ENCODE measurements at places on chromosomes 16 and 17.

GRCh38 chr17:34154961-34155730, 99.9 kb upstream of the CCL2 start:
- DNase-seq: no peak

DNA sequence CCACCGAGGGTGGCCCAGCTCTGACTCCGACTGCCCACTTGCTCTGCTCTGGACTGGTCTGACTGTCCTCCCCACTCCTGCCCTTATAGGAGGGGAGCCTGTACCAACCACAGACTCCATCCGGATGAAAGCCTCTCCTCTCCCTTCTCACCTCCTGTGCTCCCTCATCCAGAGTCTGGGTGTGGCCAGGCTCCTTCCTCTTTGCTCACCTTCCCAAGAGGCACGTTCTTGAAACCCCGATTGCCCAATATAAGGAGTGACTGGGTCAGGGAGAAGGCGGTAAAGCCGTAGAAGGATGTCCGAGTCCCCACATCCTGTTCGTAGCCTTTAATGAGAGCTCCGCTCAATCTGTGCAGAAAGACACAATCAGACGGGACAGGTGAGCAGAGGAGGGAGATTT, 17.1 kb downstream of the ST6GALNAC1 start:
- DNase-seq: no peak

DNA sequence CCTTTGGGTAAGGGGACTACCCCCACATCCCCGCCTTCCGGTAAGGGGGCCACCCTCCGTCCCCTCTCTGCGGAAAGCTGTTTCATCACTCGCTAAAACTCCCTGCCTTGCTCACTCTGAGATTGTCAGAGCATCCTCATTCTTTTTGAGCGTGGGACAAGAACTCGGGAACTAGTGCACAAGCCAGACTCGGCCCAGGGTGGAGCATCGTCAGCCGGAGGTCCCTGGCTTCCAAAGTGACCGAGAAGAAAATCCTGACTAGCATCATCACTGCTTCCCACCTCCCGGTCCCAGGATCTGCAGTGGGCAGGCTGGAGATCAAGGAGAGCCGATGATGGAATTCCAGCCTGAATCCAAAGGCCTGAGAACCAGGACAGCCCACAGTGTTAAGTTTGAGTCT, 380.3 kb downstream of the SEC14L1 start:
- no peak for DNase-seq

DNA sequence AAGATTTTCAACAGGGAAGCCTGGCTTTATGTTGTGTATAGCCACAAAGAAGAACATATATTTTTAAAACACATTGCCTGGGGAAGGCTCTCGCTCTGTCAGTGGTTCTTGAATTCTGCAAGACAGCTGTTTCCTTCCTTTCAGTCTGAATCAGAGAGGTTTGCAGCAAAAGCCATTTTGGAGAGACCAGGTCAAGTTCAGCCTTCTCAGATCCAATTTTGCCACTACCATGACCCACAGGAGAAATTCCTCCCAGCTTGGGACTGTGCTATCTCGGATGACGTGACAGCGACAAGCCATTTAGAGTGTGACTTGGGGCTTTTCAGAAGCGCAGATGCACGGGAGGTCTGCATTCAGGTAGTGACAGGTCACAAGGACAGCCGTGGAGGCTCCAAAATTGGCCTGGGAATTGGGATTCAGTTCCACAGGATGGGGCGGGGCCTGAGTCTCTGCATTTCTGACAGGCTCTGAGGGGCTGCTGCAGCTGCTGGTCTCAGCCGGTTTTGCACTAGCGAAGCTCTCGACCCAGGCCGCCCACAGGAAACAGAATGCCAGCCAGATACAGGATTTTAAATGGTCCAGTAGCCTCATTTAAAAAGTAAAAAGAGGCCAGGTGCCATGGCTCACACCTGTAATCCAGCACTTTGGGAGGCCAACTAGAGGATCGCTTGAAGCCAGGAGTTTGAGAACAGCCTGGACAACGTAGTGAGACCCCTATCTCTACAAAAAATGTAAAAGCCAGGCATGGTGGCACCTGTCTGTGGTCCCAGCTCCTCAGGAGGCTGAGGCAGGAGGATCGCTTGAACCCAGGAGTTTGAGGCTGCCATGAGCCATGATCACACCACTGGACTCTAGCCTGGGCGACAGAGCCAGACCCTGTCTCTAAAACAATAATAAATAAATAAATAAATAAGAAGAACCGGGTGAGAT, 196.6 kb upstream of the CIBAR2 start:
- DNase-seq: no peak

- DNase-seq: no peak
Observed at GRCh38 chr16:29994600-29995323, 655 bp downstream of the HIRIP3 start.

DNA sequence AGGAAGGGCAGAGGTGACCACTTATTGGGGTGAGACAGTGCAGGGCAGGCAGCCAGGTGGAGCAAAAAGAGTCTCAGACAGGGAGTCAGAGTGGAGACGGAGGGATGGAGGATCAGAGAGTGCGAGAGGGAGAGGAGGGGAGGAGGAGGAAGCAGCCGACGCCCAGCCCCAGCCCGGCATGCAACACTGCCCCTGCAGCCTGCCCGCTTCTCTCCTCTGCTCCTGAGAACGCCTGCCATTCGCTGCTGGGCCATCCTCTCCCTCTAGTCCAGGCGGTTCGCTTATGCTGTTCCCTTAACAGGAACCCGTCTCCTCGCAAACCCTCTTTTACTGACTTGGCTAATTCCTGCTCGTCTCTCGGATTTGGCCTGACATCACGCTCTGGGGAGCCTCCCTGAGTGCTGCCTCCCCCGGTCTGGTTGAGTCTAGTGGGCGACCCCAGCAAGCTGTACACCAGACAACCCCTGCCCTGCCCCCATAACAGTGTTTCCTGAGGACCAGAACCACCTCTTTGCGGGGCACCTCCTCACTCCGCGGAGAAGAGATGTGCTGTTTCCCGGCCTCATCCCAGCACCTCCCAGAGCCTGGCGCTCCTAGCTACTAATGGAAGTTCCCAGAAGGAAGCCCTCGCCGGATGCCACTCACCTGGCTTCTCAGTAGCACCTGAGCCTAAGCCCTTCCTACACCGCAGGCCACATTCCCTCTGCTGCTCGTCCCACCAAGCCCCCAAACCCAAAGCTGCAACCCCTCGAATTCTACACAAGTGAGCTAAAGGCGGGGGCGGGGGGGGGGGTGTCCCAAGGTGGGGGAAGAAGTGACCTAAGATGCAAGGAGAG, 61.2 kb upstream of the CCL1 start:
- no peak for DNase-seq

DNA sequence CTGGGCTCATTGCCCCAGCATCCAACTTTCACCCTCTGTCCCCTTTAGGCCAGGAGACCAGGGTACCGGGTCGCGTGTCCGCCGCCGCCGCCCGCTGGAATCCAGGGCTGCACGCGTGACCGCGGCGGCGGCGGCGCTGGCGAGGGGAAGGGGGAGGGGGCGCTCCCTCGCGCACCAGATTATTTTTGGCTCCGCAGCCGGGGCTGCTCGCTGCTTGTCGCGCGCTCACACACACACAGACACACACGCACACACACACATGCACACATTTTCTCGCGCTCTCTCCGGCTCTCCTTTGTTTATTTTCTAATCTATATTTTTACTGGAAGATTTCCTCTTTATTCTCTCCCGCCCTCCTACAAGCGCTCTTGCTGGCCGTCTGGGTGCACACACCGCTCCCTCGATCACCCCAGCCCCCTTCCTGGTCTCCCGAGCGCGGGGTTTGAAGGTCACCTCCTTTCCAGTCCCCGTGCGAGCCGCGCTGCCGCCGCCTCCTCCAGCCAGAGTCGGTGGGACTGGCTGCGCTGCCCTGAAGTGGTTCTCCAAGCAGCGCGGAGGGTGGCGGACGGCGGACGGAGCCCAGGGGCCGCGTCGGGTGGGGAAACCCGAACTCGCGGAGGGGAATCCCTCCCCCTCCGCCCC, 921.4 kb upstream of the EEF2KMT start:
- DNase-seq: no peak

GRCh38 chr17:17093764-17094163, 51.5 kb downstream of the MPRIP start:
- DNase-seq: no peak

- DNase-seq: no peak
Observed at GRCh38 chr16:87441886-87442580, 49.9 kb downstream of the MAP1LC3B start.

DNA sequence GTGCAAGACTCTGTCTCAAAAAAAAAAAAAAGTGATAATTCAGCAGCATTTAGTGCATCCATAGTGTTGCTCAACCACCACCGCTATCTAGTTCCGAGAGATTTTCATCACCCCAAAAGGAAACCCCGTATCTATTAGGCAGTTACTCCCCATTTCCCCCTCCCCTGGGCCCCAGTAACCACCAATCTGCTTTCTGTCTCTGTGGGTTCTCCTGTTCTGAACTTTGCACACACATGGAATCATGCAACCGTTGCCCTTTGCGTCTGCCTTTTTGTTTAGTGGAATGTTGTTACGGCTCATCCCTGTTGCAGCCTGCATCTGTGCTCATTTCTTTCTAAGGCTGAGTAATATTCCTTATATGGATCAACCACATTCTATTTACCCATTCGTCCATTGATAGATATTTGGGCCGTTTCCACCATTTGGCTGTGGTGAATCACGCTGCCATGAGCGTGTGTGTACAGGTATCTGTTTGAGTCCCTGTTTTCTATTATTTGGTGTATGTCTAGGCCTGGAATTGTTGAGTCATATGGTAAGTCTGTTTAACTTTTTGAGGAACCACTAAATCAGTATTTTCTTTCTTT, 8.7 kb upstream of the SYNGR2 start:
- no peak for DNase-seq

- no peak for DNase-seq
Observed at GRCh38 chr17:40779181-40779909, 3.0 kb downstream of the KRT27 start.

DNA sequence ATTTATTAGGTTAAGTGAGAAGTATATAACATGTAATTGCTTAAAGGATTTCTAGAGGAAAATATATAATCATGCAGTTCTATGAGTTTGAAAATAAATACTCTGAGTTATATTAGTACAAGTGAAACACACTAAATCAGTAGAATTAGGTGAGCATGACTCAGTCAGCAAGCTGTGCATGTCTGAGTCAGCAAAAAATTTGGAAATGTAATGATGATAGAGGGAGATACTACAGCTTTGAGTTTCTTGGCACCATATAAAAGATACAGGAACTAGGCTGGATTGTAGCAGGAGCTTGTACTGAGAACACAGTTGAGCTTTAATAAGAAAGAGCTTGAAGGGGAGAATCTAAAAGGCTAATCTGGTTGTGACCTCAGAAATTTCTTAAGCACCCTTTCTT, 1224.6 kb downstream of the CDH8 start:
- DNase-seq: no peak

DNA sequence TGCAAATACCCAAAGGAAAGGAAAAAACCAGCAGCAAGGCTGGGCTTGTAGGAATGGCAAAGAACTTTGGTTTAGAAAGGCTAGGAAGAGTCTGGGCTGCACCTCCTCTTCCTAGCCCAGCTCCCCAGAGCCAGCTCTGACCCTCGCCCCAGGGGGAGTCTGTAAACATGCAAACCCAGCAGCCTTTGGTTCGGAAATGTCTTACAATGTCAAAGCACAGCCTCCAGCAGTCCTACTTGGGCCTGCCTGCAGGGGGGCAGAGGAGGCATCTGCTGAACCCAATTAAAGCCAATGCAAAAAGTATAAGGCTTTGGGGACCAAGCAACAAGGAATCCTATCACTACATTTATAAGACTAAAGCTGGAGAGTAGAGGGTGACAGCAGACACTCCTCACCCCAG, 5.0 kb upstream of the FTSJ3 start:
- no peak for DNase-seq

GRCh38 chr17:32341141-32341856, 674 bp downstream of the C17orf75 start:
- no peak for DNase-seq

- peak; percentile 80 for DNase-seq
Observed at GRCh38 chr17:82493226-82493781, 26.2 kb upstream of the FOXK2 start.

- no peak for DNase-seq
Observed at GRCh38 chr16:79182616-79183015, 417.9 kb downstream of the MAF start.

DNA sequence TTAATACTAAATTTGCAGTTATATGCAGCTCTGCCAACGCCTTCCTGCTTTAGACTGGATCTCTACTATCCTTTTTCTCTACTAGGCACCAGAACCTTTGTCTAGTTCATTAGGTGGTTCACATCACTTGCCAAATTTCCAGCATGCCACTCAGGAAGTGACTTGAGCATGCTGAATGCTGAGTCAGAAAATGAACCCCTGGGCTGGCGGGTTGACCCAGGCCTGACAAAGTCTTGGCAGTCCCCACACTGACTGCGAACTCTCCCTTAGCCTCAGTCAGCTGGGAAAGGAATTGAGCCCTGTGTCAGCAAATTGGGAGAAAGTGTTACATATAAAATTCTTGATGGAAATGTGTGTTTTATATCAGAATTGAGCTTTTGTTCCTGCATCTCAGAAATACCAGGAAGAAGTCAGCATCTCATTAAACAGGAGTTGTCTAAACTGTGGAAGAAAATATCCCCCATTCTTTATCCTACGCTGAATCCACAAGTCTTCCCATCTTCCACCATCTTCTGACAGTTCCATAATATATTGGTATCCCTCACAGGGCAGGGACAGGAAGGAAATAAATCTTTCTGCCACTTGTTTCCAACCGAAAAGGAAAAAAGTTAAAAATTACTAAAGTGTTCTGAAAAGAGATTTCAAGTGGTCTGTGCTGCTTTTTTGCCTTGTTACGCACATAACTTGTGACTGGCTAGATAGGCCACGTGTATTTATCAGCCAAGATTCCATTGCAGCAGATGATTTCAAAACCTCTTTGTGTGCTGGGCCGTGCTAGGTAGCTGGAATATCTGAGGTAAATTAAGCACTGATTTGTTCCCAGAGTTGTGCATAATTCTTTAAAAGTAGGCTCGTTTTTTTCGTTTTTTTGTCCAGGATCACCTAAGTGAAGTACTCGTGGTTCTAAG, 16.7 kb upstream of the SLC12A3 start:
- no peak for DNase-seq

DNA sequence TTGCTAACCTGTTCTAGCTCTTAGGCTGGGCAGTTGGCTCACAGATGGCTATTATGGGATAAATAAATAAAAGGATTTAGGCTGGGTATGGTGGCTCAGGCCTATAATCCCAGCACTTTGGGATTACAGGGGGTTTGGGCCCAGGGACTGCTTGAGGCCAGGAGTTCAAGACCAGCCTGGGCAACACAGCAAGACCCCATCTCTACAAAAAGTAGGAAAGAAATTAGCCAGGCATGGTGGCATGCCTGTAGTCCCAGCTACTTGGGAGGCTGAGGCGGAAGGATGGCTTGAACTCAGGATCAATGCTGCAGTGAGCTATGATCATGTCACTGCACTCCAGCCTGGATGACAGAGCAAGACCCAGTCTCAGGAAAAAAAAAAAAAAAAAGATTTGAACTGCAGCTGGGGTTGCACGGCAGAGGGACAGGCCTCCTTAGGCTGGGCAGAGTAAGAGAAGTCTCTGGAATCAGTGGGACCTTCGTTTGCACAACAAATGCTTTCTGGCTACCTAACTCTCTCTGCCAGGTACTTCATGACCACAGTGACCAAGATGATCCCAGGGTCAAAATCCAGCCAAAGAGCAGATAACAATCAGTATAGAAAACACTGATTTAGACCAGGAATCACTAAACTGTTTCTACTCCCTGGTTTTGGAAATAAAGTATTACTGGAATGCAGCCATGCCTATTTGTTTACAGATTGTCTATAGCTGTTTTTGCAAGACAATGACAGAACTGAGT, 6.8 kb downstream of the RUSF1 start:
- DNase-seq: no peak

GRCh38 chr16:87174061-87174460, 143.1 kb downstream of the C16orf95 start:
- no peak for DNase-seq

GRCh38 chr16:55513616-55514015, 4.7 kb downstream of the LPCAT2 start:
- DNase-seq: no peak

Measured in vagina (tissue), 2 donors.